Dermis microvascular lymphatic vessel endothelial cell (primary cell): ENCODE measurements at places on chromosomes 13 and 19.

GRCh38 chr13:80132741-80133601, 208.0 kb downstream of the SPRY2 start:
- peak; percentile 76 for DNase-seq

DNA sequence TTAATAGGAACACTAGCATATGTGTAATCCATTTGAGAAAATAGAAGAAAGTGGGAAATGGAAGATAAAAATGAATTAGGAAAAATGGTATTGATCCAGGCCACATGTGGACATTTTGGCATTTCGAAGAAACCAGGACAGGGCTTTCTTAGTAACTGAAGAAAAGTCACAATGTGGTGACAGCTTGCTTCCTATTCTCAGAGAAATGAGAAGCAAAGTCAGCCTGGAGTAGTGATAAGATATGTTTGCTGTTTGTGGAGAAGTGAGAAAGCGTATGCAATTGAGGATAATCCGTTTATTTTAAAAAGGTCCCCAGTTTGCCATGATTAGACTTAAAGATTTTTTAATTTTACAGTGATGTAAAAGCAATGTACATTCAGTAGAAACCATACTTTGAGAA, 127.9 kb downstream of the SLITRK6 start:
- no peak for DNase-seq

DNA sequence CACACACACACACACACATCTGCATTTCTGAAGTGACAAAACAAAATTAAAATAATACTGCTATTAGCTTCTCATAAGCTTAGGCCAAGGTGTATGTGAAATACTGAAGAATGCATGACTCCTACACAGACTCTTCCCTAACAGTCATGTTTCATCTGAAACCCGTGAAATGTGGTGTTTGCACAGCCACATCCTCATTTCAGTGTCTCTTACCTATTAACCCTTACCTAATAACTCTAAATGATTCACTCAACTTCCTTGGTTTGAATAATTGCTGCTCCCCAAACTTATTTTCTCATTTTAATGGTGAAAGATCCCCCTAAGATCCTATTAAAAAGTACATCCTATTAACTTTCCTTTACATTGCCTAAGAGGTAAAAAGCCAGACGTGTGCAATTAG, 117.6 kb downstream of the MIPEP start:
- no peak for DNase-seq

DNA sequence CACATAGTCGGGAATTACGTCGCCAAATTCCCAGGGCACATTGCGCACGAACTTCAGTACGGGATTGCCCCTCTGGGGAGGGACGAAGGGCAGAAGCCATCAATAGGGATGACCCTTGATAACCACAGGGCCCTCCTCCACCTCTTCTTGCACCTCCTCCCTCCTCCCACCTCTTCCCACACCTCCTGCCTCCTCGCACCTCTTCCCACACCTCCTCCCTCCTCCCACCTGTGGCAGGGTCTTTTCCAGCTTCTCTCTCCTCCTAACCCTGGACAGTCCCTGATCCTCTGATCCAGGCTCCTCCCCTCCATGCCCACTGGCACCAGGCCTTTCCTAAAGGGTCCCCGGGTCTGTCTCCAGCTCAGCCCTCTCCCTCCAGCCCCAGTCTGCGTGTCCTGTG, 3.4 kb downstream of the ERCC1 start:
- DNase-seq, result no peak

- DNase-seq, result no peak
Observed at GRCh38 chr19:29268721-29269393, 55.9 kb upstream of the UQCRFS1 start.

- no peak for DNase-seq
Observed at GRCh38 chr19:50520822-50521465, 7.2 kb upstream of the ASPDH start.

DNA sequence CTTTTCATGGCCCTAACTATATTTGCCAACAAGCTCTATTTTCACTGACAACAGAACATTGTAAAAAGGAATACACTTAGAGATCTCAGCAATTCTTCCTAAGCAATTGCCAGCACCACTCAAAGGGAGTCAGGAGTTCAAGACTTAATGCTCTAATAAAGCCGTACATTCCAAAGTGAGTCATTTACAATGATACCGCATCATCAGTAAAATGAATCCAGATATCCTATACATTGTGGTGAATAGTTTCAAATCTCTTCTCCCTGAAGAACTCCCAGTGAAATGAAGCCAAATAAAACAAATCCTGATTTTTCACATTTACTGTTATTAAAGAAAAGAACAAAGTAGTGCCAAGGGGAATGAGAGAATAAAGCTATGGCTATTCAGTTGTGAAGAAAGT, 2898.7 kb upstream of the PCDH20 start:
- DNase-seq, result no peak

DNA sequence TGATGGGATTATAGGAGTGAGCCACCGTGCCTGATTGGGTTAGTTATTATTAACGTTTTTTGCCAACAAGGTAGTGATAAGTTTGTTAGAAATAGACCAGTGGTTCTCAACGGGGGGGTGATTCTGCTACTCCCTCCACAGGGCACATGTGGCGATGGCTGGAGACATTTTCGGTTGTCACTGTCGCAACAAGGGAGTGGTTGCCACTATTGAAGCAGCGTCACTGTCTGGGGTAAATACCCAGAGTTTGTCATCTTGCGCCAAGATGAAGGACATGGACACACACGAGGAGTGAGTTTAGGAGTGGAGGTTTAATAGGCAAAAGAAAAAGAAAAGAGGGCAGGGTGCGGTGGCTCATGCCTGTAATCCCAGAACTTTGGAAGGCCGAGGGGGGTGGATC, 18.9 kb downstream of the ADGRE3 start:
- DNase-seq, result no peak

- DNase-seq, result no peak
Observed at GRCh38 chr13:42247883-42248282, 24.1 kb upstream of the AKAP11 start.

- no peak for DNase-seq
Observed at GRCh38 chr19:10763828-10764339, 46.0 kb downstream of the DNM2 start.

- no peak for DNase-seq
Observed at GRCh38 chr19:18717601-18718000, 34.1 kb downstream of the CRTC1 start.

DNA sequence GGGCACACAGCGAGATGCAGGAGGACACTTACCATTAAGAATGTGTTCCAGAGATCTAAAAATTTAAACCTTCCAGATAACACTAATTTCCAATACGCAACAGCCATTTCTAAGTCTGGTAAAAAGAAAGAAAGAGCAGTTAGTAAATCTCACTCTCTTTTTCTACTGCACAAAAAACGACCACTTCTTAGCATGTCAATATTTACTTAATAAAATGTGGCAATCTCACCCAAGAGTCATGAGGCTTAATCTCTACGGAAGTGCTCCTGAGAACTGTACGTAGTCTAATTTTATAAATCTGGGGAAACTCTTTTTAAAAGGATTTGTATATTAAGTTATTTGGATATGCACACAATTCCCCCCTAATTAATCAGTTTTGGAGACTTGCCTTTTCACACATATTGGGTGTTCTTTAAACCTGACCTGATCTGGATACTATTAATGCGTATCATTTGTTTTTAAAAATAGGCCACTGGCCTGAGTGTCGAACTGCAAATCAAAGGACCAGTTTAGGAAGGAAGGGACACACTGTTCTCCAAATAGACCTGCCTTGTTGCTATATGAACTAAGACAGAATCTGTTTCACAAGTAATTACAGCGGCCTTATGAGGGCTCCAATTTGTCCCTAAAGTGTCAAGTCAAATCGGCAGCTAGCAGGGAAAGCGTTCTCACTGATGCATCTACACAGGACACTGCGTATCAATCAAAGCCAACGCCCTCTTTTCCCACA, 7.9 kb upstream of the ADPRHL1 start:
- no peak for DNase-seq

DNA sequence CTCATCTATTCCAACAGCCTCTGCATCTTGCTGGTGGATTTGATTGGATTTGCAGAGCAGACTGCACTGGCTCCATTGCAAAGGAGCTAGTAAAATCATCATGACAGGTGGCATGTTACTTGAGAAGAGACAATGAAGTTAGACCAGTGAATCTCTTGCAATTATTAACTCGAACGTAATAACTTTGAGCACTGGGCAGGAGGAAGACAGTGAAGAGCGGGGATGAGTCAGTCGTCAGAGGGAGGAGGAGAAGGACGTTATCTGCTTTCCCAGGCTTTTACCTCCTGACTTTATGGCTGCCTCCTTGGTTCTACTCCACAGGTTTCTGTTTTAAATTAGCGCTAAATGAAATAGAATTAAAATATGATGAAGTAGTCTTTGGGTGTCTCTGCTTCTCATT, 257.8 kb upstream of the IPO5 start:
- DNase-seq, result no peak

DNA sequence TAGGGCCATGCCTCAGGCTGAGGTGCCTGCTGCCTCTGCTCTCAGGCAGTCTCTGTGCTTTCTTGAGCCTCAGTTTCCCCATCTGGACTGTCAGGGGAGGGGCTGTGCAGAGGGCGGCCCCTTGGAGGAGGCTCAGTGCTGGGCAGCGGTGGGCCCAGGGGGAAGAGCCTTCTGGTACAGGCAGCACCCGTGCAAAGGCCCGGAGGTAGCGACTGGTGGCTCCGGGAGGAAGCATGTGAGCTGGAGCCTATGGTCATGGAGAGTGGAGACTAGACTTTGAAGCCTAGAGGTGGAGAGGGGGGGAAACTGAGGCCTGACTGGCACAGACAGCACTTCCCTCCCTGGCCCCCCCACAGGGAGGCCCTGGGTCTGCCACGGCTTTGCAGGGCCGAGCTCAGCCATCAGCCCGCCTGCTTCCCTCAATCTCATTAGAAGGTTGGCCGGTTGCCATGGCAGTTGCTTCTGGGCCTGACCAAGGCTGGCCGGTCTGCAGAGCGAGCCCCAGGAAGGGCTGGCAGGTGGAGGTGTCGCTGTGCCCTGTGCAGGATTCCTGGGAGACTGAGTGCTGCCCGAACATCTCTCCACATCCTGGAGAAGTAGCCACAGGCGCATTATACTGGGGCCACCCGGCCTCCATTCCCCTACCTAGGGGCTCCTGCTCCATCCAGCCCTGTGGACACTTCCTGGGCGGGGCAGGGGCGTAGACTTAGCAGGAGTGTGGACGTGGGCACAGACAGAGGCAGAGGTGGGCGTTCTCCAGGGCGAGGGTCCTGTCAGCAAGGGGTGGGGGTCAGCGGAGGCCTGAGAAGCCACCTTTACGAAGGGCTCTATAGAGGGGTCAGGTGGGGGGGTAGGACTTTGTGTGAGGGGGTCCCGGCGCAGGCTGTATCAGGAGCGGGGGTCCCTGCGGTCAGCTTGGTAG, 53.2 kb downstream of the CRTC1 start:
- DNase-seq, result no peak

- DNase-seq, result no peak
Observed at GRCh38 chr13:25468325-25469168, 96.8 kb downstream of the ATP8A2 start.

DNA sequence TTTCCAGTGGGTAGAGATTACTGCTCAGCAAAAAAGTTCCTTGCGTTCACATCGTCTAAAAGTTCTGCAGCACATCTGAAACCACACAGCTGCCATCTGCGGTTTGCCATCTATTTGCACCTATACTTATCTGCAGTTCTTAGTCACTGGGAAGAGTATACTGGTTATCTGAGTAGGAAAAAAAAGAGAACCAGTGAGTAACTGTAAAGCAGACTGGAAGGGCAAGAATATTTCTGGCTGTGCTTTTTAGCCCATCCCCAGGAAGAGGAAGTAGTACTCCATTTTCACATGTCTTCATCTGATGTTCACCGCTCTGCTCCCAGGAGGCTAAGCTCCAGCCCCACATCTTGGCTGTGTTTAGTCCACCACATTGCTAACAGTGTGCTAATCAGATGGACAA, 35.6 kb downstream of the EFNB2 start:
- DNase-seq, result no peak

DNA sequence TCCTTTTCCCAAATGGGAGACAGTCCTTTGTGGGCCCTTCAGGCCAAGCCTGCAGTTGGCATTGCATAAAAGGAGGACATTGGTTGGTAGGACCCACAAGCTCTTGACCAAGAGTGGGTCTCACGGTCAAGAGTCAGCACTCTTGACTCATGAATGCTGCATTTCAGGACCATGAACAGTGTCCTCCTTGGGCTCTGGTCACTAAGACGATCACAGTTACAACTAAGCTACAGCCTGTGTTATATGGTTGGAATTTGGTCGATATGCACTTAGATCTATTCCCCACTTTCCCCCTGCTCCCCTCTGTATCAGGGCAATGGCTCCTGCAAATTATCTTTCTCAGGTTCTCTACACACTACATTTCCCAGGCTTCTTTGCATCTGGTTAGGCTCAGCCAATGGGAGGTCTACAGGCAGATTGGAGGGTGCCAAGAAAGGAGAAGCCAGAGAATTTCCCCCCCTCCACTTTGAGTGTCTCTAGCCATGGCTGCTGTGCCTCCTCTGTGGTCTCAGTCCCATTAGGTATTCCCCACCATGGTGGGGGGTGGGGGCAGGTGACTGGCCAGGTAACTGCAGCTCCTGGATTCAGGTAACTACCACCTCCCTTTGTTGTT, 3.1 kb upstream of the OLFM2 start:
- DNase-seq, result no peak

- DNase-seq, result no peak
Observed at GRCh38 chr19:51469162-51469561, 9.2 kb upstream of the CEACAM18 start.

DNA sequence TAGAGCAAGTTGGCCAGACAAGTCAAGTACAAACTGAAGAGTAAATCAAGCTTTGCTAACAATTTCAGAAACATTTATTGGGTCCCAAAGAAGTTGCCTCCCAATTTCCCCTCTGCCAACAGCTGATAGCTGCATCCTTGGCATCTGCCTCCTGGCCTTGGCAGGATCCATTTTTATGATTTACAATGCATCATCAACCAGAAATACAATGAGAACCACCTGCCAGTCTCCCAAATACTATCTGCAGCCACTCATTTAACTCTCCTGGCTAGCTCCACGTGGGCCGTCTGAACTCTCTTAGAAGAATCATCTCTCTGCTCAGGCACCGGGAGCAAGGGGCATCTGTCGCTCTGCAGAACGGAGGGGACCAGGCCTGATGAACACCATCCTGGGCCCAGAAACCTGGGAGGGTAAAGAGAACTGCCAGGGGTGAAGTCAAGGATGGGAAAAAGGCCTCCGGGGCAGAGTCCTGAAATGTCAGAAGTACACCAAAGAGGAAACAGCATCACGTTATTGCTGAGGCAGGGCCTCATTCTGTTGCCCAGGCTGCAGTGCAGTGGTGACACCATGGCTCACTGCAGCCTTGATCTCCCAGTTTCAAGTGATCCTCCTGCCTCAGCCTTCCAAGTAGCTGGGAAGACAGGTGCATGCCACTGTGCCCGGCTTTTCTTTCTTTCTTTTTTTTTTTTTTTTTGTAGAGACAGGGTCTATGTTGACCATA, 2.6 kb downstream of the LONP1 start:
- no peak for DNase-seq
